A549 (cell line): ENCODE measurements at places on chromosomes 12 and 14.

DNA sequence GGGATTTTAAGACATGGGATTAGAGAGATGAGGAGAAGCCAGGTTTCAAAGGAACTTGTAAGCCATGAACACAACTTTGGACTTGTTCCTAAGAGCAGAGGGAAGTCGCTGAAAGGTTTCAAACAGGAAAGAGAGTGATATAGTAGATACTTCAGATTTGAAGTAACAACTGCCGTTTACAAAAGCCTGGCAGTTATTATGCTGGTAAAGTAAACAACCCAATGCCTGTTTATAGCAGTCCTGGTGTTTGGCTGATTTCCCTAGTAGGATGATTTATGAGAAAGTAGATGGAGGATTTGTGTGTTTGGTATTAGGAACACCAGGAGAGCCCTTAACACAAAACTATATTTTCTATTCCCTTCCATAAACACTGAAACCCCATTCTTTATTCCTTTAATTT, 285.7 kb downstream of the RMST start:
- DNase-seq = no peak

- no peak for DNase-seq
Measured at GRCh38 chr12:69886715-69887114, 61.7 kb downstream of the MYRFL start.

DNA sequence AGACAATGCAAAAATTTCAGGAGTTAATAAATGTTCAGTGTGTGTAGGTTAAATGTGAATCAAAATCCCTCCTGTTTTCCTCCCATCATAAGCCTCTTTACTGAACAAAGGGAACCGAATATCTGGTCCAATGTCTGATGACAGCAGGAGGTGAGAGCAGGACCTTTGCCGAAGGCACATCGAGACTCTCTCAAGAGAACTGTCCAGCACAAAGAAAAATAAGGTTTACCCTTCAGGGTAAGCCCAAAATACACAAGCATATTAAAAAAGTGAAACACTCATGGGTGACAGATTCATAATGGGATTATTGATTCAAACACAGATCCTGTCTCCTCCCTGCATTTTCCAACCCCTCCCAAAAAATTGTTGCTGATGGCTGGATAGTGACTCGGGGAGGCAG, 4.2 kb upstream of the VSX2 start:
- DNase-seq = no peak

DNA sequence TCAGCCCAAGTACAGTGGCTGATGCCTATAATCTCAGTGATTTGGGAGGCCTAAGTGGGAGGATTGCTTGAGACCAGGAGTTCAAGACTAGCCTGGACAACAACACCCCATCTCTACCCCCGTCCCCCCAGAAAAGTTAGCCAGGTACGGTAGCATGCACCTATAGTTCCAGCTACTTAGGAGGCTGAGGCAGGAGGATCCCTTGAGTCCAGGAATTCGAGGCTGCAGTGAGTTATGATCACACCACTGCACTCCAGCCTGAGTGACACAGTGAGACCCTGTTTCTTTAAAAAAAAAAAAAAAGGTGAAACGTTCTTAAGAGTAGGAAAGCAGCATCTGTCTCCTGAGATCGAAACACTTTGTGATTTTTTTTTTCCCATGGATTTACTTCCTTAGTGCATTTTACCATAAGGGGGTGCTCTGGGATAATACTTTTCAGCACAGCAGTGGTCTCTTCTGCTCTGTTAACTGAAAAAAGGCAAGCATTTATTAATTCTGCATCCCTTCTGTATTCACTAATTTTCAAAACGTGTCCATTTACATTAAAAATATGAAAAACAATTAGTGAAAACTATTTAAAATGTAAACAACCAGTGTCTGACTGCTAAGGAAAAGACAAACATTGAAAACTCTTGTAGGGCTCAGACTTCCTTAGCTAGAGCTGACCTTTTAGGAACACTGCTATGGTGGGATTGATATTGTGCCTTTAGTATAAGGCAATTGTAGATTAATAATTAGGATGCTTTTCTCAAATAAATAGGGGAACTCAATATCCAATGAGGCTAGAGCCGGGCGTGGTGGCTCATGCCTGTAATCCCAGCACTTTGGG, 31.2 kb upstream of the USP44 start:
- peak; percentile 41 for DNase-seq

GRCh38 chr12:87812681-87813080, 216.5 kb downstream of the C12orf50 start:
- no peak for DNase-seq

- DNase-seq = peak; percentile 82
Measured at GRCh38 chr12:120979862-120980696, 1.7 kb downstream of the HNF1A start.

- DNase-seq = peak; percentile 56
Measured at GRCh38 chr12:52672321-52672933, 7.8 kb downstream of the KRT1 start.

- no peak for DNase-seq
Measured at GRCh38 chr12:97560786-97561618, 98.4 kb downstream of the RMST start.

GRCh38 chr12:52362118-52362726, 5.1 kb downstream of the KRT85 start:
- peak; percentile 36 for DNase-seq

DNA sequence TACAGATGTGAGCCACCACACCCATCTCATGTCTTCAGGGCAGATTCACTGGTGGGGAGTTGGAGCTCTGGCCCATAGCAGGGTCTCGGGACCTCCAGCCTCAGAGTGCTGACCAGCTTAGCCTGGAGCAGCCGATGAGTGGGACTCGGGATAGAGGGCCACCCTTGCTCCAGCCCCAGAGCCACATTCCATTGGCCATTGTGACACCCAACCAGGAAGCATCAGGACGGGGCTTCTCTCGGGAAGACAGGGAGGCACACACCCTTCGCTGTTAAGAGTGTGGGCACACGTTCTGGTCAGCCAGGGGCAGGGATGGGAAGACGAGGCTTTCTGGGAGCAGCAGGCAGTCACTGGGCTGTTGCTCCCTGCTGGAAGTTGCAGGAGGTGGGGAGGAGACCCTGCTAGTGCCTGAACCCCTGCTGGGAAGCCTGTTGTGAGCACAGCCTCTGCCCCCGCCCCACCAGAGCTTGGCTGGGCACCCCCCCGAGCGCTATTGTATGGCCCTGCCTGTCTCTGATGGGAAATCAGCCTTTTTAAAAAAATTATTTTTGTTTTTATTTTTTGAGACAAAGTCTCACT, 1.6 kb downstream of the ADGRD1 start:
- DNase-seq = no peak

DNA sequence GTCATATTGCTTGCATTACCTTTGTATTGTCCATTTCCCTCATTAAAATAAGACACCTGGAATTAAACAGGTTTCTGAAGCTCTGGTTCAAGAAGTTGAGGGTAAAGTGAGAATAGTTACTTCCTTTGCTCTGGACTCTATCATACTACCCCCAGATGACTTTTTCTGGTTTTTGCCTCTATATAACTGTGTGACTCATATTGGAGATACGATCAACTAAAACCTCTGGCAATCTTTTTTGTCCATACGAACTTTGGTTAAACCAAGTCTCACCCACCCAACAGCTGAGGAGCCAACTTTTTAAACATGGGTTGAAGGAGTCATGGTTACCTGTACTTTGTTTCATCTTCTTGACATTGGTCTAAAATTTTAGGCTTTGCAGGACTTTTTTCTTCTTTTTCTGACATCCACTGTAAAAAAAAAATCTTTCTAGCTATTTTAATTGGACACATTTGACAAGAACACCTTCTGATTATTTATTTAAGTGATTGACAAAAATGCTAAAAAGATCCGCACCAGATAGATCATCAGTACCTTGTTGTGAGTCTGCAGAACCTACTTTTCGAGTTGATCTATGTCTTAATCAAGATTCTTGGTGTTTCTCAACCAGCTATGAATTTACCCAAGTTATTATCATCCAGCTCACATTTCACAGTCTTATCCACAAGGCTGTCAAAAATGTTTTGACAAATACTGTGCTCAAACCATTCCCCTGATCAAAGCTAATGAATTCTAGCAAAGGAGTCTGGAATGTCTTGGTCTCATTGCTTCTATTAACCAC, 166.0 kb downstream of the IPO8 start:
- DNase-seq = no peak

- no peak for DNase-seq
Measured at GRCh38 chr14:56268039-56268438, 149.8 kb downstream of the PELI2 start.

- no peak for DNase-seq
Measured at GRCh38 chr12:58897969-58898368, 22.3 kb downstream of the LRIG3 start.

DNA sequence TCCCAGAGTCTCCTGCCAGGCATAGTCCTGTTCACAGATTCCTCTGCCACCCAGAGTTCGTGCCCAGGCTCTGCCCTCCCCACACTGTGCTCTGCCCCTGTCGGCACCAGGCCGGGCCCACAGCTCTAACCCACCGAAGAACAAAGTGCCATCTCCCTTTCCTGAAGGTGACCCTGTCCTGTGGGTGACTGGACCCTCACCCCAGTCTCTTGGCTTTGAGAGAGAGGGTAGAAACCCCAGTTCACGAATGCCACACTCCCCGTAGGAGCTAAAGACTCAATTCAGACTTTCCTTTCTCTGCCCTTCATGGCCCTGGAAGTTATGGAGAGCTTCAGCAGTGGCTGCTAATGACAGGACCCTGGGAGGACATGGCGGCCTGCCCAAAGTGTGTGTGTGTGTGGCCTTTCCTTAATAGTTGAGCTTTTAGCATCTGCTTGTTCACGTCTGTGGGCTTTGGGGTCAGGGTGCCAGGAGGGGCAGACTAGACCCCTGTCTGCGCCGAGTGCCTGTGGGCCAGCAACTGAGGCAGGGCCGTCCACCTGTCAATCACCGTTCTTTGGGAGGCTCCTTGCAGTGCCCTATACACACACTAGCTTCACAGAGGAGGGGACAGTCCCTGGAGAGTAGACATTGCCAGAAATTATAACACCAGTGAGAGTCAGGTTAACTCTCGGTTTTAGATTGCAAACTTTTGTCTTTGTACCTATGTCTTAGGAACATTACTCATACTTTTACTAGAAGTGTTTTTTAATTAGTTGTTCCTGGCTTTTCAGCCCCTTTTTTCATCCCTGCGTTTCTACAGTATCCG, 84.6 kb upstream of the DYNC1H1 start:
- no peak for DNase-seq

DNA sequence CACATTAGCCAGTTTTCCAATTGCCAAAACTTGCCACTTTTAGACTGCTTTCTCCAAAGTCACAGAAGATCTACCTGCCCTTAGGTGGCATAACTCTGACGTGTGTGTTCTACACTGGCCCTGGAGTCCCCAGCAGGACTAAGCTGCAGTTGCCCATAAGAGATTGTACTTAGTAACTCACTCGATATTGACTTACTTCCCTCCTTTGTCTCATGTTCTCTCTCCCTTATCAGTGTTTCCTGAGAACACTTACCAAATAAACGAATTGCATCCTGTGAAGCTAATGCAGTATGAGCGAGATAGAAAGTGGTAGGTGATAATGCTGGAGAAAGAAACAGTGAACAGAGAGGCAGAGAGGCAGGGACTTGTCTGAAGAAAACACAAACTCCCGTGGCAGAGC, 117.2 kb downstream of the NUAK1 start:
- DNase-seq = no peak

- DNase-seq = no peak
Measured at GRCh38 chr12:105106621-105107020, 910 bp upstream of the WASHC4 start.

GRCh38 chr12:8699714-8700113, 1.9 kb downstream of the RIMKLB start:
- DNase-seq = no peak

- DNase-seq = no peak
Measured at GRCh38 chr12:3315201-3315661, 175.8 kb upstream of the PRMT8 start.

GRCh38 chr12:112023759-112024396, 10.7 kb downstream of the ERP29 start:
- no peak for DNase-seq

GRCh38 chr12:65308601-65309071, 30.2 kb downstream of the MSRB3 start:
- no peak for DNase-seq

DNA sequence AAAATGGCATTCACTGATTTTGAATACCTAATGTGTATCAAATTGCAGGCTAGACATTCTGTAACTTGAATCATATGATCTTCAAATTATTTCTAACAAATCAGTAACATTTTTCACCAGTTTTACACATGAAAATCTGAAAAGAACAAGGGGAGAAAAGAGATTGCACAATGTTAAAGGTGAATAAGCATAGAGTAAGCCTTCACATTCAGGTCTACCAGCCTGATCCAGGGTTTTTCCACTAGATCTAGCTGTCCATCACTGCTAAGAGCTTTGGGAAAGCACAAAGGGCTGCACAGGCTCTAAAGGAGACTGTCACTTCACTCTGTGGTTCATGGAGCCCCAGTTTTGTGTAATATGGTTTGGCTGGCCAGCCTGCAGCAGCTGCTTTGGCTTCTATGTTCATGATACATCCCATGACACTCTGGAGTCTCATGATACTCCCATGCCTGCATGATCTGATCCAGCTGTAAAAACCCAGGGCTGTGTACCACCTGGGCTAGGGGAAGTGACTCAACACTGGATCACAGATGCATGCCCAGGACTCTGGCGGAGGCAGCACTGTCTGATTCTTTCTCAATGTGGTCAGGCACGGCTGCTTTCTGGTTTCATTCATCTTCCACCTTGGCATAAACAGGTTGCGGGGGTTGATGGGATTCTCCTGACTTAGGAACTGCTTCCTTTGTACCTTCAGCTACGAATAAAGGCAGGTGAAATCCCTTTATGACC, 859.7 kb downstream of the GALC start:
- DNase-seq = no peak

DNA sequence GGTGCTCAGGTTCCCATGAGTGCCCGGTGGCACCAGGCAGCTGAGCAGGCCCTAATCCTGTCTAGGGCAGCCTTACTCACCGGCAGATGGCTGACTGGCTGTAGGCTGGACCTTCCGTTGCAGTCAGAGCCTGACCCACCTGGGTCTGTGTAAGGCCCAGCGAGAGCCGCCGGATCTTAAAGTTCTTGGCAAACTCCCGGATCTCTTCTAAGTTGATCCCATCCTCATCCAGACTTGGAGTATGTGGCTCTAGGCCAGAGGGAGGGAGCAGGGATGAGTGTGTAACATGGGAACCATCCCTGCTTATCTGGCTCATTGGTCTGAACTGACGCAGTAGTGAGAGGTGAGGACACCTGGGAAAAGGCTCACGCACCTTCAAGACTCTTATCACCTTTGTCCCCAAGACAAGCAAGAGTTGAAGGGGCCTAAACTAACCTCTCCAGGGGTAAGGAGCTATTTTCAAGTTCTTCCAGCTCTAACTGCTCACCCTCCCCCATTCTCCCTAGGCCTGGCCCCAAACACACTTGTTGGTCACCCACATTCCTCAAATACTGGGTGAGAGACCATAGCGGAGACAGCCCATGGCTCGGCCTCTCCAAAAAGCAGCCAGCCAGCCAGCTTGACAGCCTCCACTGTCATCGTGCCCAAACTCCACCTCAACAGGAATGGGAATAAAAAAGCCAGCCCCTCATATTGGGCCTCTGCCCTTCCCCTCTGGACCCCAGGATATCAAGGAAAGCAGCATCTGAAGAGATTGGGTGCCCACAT, 18.8 kb upstream of the TFCP2 start:
- DNase-seq = no peak
